ENCODE measurements at places on chromosomes 6 and 20. TPM values are rescaled to one million over a fixed set of nuclear protein-coding genes. Genes with fewer than 3 reads are reported as not detected.

DNA sequence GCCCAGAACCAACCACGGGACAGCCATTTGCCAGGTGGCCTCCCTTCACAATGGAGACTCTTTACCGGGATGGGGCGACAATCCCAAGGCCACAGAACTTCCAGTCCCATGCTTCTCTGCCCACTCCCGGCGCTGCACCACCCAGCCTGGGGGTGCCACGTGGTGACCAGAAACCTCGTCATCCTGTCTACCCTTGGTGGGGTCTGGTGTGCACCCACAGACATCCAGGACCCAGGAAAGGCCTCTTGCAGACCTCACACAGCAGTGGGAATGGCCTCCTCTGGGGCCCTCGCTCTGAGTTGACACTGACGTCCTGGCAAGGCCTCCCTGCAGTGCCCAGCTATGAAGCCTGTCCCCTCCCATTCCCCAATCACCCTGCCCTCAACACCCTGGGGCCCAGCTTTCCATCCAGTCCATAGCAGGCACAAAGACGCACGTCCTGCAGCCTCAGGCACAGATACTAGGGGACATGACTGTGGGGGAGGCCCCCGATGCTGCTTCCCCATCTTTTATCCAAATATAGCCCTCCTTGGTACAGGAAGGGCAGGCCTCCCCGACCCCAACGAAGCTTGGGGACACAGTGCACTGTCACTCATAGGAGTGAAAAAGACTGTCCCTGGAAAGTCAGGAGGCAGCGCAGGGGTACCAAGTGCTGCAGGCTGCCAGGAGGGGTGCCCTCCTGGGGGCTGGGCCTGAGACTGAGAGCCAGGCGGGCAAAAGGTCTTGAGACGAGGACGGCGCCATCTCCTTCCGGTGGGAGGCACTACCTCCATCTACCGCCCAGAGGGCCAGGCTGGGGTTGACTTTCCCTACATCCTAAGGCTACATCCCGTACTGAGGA is 7.2 kb downstream of the CST7 start:
- DNase-seq = no peak

DNA sequence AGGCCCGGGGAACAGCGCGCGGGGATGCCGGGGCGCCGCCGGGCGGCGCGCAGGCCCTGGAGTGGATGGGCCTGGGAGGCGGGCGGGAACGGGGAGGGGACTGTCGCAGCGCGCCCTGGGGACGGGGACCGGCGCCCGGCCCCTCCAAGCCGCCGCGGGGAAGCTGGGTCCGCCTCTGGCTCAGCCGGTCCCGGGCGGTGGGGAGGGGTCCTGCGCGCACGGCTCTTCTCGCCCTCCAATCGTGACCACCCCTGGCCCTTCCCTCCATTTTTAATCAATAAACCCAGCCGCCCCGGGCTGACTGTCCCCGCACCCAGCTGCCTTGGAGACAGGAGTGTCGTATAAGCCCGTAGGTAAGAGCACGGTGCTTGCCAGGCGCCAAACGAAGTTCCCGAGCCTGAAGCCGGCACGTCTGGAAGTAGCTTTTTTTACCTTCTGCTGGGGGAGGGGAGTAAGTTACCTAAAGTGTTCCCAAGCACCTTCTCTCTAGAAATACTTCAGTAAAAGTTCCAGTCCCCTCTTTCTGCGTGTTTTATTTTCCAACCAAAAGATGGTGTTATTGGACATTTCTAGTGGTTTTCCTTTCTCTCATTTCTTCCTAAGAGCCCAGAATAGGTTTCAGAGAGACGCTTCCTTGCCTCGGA is 780 bp upstream of the TAF4 start:
- peak; percentile 59 for DNase-seq

- no peak for DNase-seq
These were observed 167.4 kb downstream of the COL21A1 start for GRCh38 chr6:56079751-56080540.

GRCh38 chr20:49549801-49550551 is 18.0 kb downstream of the PTGIS start:
- DNase-seq = no peak

- DNase-seq = no peak
These were observed 42.7 kb downstream of the TFEB start for GRCh38 chr6:41692730-41693129.

DNA sequence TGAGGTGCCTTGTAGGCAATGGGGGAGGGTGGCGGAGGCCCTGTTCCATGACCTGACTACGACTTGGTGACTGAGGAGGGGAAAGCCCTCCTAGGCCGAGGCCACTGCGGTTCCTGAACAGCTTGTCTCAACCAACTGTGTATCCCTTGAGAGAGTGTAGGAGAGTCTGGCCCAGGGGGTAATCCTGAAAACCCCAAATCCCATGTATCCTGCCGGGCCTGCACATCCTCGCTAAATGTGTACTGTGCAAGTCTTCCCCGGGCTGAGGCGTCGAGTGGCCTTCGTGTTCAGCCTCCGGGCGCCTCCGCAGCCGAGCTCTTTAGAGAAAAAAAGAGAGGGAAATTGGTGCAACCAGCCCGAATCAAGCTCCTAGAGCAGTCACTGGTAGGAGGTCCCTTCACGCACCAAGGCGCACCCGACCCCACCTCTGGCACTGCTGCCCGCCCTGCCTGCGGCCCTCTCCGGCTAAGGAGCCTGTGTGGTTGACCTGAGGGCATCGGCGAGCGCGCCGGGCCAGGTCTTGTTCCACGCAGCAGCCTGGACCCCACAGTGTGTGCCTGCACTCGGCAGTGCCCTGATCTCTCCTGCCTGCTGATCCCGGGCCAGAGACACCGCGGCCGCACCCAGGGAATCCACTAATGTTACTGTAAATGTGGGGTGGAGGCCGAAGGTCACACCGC is 7.3 kb downstream of the SIM1 start:
- no peak for DNase-seq

GRCh38 chr20:23063581-23063980 is 14.1 kb upstream of the THBD start:
- DNase-seq = peak; percentile 80

- DNase-seq = no peak
These were observed 141.9 kb downstream of the CEBPB start for GRCh38 chr20:50332491-50332980.

- DNase-seq = no peak
These were observed 208.7 kb downstream of the COL9A1 start for GRCh38 chr6:70094156-70094555.

GRCh38 chr20:45828589-45828988 is 1.5 kb upstream of the TNNC2 start:
- DNase-seq = no peak

PTCRA gene
- total RNA-seq = not detected

PRICKLE4 gene
- 2.2 TPM for total RNA-seq

SOBP gene
- 6.1 TPM for total RNA-seq

Data from endothelial cell of umbilical vein (primary cell).